ENCODE measurements at places on chromosomes 5 and 9.
A peak's percentile ranks its signal among the peaks of the same experiment; 100 is the strongest.

- no peak for DNase-seq
Observed at GRCh38 chr5:55856516-55857246, 5.5 kb downstream of the IL31RA start.

GRCh38 chr9:83598487-83598886 is 24.5 kb upstream of the IDNK start:
- DNase-seq = no peak

DNA sequence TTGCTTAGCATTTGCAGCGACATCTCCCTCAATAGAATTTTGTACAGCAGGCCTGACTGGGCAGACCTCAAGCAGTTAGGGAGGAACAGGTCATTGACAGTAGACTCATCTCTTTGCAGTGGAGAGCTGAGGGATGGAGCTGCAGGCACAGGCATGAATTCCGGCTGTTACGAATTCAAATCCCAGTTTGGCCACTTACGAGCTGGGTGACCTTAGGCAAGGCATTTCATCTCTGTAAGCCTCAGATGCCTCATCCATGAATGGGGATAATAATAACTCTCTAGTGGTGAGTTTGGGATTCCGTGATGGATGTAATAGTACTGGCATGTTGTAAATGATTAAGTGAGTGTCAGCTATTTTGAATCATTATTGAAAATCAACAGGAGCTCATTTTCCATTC is 195.3 kb downstream of the SEMA6A start:
- no peak for DNase-seq

DNA sequence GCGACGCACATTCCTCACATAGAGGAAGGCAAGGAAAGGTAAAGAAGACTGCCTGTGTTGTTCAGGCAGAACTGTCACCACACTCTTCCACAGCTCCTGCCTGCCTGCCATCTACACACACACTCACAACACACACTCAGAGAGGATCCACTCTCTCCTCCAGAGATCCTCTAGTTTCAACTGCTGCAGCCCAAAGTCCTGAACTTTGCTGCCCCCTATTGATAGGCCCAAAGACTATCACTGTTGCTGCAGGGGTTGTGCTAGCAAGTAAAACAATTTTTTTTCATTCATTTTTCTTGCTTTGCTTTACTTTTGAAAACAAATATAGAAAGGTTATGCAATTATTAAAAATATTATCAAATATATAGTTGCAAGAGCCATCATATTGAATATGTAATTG is 5.9 kb upstream of the CFAP90 start:
- DNase-seq = peak; percentile 81

- DNase-seq = no peak
Observed at GRCh38 chr5:96836817-96837216, 29.1 kb upstream of the ERAP1 start.
